ENCODE measurements at places on chromosomes 2 and 18. TPM values are rescaled to one million over a fixed set of nuclear protein-coding genes. Genes with fewer than 3 reads are reported as not detected.

DNA sequence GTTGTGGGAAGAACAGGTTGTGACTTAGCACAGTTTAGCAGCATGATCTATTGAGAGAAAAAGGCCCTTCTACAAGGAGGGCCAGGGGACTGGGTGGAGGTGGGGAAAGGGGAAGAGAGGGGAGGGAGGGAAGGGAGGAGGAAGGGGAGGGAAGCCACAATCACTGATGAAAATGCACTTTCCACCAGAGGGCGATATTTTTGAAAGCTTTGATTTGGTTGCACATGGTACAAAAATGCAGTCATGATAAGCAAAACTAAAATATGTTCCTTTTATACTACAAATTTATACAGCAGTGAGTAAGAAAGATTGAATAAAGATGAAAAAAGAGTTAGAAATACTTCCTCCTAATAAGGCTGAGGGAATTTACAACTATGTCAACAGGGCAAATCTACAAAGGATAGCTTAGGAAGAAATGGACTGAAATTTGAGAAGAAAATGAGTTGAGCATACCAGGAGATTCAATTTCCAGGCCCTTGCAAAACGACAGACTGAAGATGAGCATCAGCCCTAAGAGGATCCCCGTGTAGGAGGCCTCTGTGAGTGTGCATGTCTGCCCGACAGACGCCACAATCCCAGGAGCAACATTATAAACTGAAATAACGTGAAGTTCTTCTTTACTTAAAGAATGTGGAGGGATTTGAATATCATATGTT, 17.2 kb downstream of the SH3YL1 start:
- peak overlapping the region; percentile 81 for H3K27ac ChIP-seq
- H3K36me3 ChIP-seq: peaks cover 42% of the 10 kb centered on the region
- H3K4me1 ChIP-seq: peaks cover 14% of the 10 kb centered on the region
- H3K4me3 ChIP-seq: no peak overlapping the region
- DNase-seq: no peak
- H3K27me3 ChIP-seq: no peaks in the 10 kb centered on the region

- peaks cover 10% of the 10 kb centered on the region for H3K4me1 ChIP-seq
- H3K27me3 ChIP-seq: no peaks in the 10 kb centered on the region
- H3K36me3 ChIP-seq: peaks cover 8% of the 10 kb centered on the region
- no peak for DNase-seq
- H3K4me3 ChIP-seq: no peak overlapping the region
These were observed 81.7 kb downstream of the MGAT5 start for GRCh38 chr2:134335601-134336000.

GRCh38 chr18:79936641-79937040, 14.8 kb downstream of the SLC66A2 start:
- no peaks in the 10 kb centered on the region for H3K4me1 ChIP-seq
- peaks cover 84% of the 10 kb centered on the region for H3K36me3 ChIP-seq
- H3K27ac ChIP-seq: no peak overlapping the region
- H3K4me3 ChIP-seq: no peak overlapping the region
- no peak for DNase-seq

Gene SLC19A3
- total RNA-seq: 11.4 TPM

DNA sequence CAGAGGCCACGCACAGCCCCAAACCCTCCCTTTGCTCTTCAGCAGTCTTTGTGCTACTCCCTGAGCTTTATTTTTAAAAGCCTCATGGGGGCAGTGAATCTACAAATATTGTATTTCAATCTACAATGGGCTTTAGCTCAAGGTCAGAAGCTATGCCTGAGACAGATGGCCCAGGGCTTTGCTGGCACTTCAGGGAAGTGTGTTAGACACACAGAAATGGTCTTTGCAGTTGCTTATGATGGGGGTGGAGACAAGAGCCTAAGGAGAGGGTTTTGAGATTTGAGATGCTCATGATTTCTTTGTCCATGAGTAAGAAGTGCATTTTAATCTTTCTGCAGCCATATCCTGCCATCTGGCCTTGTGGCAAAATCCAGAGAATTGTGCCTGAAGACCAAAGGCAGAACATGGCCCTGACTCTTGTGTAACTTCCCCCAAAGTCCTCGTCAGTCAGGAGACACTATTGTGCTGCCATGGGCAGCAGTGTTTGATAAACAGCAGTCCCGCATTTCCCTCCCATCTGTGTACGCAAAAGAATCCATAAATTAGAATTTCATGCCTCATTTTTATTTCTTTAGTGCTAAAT, 92.6 kb downstream of the VAPA start:
- peak overlapping the region; percentile 43 for H3K27ac ChIP-seq
- no peaks in the 10 kb centered on the region for H3K27me3 ChIP-seq
- no peaks in the 10 kb centered on the region for H3K36me3 ChIP-seq
- no peak overlapping the region for H3K4me3 ChIP-seq
- peaks cover 31% of the 10 kb centered on the region for H3K4me1 ChIP-seq

GRCh38 chr2:237120916-237121315, 35.2 kb downstream of the COPS8 start:
- no peaks in the 10 kb centered on the region for H3K27me3 ChIP-seq
- no peak overlapping the region for H3K4me3 ChIP-seq
- no peaks in the 10 kb centered on the region for H3K36me3 ChIP-seq
- peaks cover 27% of the 10 kb centered on the region for H3K4me1 ChIP-seq
- DNase-seq: no peak
- H3K27ac ChIP-seq: no peak overlapping the region

- H3K4me3 ChIP-seq: no peak overlapping the region
- H3K27me3 ChIP-seq: no peaks in the 10 kb centered on the region
- no peaks in the 10 kb centered on the region for H3K36me3 ChIP-seq
- peaks cover 64% of the 10 kb centered on the region for H3K4me1 ChIP-seq
- H3K27ac ChIP-seq: peak overlapping the region; percentile 86
- DNase-seq: no peak
These were observed 50.5 kb upstream of the LGALSL start for GRCh38 chr2:64403426-64403825.

- H3K27ac ChIP-seq: no peak overlapping the region
- H3K27me3 ChIP-seq: peaks cover 23% of the 10 kb centered on the region
- no peak for DNase-seq
- H3K36me3 ChIP-seq: no peaks in the 10 kb centered on the region
- H3K4me3 ChIP-seq: no peak overlapping the region
- H3K4me1 ChIP-seq: peaks cover 50% of the 10 kb centered on the region
These were observed 250.4 kb upstream of the SIX2 start for GRCh38 chr2:45259547-45260160.

Gene STAT4
- total RNA-seq: 2.4 TPM

- no peak for DNase-seq
- no peak overlapping the region for H3K4me3 ChIP-seq
- no peaks in the 10 kb centered on the region for H3K36me3 ChIP-seq
These were observed 188.8 kb upstream of the EPC2 start for GRCh38 chr2:148455791-148456190.

Gene DSG3
- 0.09 TPM for total RNA-seq

- no peak overlapping the region for H3K27ac ChIP-seq
- H3K4me1 ChIP-seq: peaks cover 5% of the 10 kb centered on the region
- peaks cover 14% of the 10 kb centered on the region for H3K36me3 ChIP-seq
- H3K4me3 ChIP-seq: no peak overlapping the region
These were observed 6.5 kb upstream of the GPR35 start for GRCh38 chr2:240618776-240619175.

GRCh38 chr2:27370816-27371620, 602 bp downstream of the SNX17 start:
- DNase-seq: no peak
- H3K36me3 ChIP-seq: peaks cover 28% of the 10 kb centered on the region
- peak overlapping the region; percentile 99 for H3K27ac ChIP-seq
- peak overlapping the region; percentile 99 for H3K4me3 ChIP-seq

Gene NGEF
- total RNA-seq: 1.3 TPM

DNA sequence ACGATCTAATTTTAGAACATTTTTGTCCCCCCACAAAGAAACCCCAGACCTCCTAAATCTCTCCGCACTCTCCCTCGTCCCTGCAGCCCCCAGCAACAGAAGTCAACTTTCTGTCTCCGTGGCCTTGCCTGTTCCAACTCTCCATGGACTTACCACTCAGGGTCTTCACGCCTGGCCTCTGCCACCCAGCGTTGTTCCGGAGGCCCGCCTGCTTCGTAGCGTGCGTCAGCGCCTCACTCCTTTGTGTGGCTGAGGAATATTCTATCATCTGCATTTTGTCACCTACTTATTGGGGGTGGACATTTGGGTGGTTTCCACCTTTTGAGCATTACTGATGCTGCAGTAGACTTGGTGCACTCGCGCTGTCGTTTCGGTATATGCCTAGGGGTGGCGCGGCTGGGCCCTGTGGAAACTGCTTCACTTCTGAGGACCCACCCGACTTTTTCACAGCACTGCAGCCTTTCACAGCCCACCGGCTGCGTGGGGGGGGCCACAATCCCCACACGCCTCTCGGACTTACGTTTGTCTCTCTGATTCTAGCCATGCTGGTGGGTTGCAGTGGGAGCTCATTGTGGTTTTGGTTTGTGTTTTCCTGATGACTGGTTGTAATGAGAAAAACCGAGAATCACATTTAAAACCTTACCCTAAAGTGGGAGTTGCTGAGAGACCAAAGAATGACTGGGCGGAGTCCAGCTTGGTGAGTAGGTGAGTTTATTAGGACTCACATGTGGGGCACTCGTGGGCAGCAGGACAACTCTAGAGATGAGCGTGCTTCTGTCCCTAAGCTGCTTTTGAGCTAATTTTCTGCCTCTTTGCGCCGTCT, 1.4 kb upstream of the HSBP1L1 start:
- H3K27me3 ChIP-seq: no peaks in the 10 kb centered on the region
- no peak for DNase-seq
- H3K27ac ChIP-seq: peak overlapping the region; percentile 90
- H3K36me3 ChIP-seq: peaks cover 9% of the 10 kb centered on the region
- peak overlapping the region; percentile 41 for H3K4me3 ChIP-seq

DNA sequence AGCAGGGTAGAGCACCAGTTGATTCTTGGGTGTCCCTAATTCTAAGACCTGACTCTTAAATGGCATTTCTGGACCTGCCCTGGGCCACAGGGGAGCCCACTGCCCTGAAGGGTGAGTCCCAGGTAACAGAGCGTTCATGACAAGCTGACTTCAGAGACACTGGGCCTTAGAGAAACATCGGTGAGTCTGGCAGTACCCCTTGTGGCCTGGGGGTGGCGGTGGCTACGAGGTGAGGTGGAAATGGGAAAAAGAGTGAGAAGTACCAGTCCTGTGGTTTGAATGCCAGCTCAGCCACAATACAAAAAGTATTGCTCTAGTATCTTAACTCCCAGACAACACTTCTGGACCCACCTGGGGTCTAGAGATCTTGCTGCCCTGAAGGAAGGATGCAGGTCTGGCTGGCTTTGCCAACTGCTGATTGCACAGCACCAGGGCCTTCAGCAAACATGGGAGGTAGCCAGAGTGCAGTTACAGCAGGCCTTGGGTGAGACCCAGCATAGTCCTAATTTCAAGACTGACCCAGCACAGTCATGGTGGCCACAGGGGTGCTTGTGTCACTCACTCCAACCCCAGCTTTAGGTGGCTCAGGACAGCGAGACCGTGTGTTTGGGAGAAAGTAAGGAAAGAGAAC, 44.5 kb downstream of the USP34 start:
- no peaks in the 10 kb centered on the region for H3K27me3 ChIP-seq
- DNase-seq: no peak
- peaks cover 7% of the 10 kb centered on the region for H3K4me1 ChIP-seq
- H3K36me3 ChIP-seq: peaks cover 10% of the 10 kb centered on the region
- H3K4me3 ChIP-seq: no peak overlapping the region

Gene ALK
- 0.09 TPM for total RNA-seq

- no peaks in the 10 kb centered on the region for H3K36me3 ChIP-seq
- peaks cover 47% of the 10 kb centered on the region for H3K4me1 ChIP-seq
- DNase-seq: peak; percentile 41
These were observed 54.8 kb upstream of the CCDC178 start for GRCh38 chr18:33495278-33495677.

DNA sequence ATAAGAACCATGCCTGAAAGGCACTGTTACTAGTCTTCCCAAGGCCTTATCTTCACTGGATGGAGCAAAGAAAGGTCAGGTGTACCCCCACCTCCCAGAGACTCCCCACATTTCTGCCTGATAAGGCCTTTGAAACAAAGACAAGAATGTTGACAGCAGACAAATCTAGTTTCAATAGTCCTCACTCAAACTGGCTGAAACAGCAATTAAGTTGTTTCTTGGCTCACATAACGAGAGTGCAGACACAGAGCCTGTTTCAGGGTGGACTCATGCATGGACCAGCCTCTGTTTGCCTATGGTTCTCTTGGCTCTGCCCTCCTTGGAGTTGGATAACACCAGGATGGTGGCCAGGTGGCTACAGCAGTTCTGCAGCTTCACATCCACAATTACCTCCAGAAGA, 7.5 kb upstream of the CFAP221 start:
- H3K4me3 ChIP-seq: no peak overlapping the region
- DNase-seq: no peak
- H3K27me3 ChIP-seq: peaks cover 2% of the 10 kb centered on the region
- peaks cover 2% of the 10 kb centered on the region for H3K36me3 ChIP-seq
- no peak overlapping the region for H3K27ac ChIP-seq
- H3K4me1 ChIP-seq: no peaks in the 10 kb centered on the region

DNA sequence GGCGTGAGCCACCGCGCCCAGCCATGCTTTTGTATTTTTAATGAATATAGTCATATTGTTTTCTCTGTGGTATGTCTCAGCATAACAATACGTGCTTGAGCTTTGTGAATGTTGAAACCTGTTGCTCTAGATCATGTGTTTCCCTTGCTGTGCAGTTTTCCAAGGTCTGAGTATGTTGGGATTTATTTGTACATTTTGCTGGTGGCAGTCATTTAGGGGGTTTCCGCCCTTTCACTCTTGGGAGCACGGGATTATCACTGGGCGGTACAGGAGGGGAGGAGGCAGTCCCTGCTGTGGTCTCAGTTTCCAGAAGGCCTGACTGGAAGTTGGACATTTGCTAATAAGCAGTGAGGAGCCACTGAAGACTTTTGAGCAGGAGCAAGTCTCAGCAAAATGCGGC, 24.9 kb upstream of the CATIP start:
- H3K4me3 ChIP-seq: no peak overlapping the region
- H3K4me1 ChIP-seq: peaks cover 44% of the 10 kb centered on the region
- H3K36me3 ChIP-seq: peaks cover 6% of the 10 kb centered on the region
- peak overlapping the region; percentile 32 for H3K27ac ChIP-seq
- no peak for DNase-seq
- no peaks in the 10 kb centered on the region for H3K27me3 ChIP-seq

DNA sequence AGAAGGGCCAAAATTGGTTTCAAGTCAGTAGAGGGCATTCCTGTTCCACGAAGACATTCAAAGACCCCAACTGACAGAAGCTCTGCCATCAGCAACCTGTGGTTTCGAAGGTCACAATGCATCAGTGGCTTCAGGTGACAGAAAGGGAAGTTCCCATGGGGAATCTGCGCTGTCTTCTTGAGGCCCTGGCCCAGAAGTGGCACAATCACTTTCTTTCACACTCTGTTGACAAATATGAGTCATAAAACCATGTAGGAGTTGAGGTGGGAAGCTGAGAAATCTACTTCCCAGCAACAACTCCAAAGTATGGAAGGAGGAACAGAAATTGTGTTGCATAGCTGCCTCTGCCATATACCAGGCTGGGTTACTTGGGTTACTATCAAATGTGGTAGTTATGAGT, 621.1 kb upstream of the FANCL start:
- no peaks in the 10 kb centered on the region for H3K27me3 ChIP-seq
- H3K4me3 ChIP-seq: no peak overlapping the region
- no peak for DNase-seq
- no peaks in the 10 kb centered on the region for H3K4me1 ChIP-seq
- H3K27ac ChIP-seq: no peak overlapping the region
- peaks cover 3% of the 10 kb centered on the region for H3K36me3 ChIP-seq

DNA sequence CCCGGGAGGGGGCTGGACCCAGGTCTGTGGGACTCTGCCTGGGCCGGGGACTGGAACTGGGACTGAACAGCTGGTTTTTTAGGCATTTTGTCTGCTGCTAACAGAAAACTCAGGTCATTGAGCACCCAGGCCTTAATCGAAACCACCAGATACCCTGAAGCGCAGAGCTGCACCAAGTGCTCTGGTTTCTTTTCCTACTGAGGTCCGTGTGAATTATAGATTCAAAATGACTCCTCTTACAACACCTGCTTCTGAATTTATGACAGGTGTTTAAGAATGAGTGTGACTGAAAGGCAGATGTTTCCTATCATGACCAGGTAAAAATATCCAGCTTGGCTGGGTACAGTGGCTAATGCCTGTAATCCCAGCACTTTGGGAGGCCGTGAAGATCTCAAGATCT, 47.8 kb downstream of the TRAPPC12 start:
- H3K36me3 ChIP-seq: peaks cover 56% of the 10 kb centered on the region
- H3K27ac ChIP-seq: no peak overlapping the region
- H3K4me1 ChIP-seq: peaks cover 5% of the 10 kb centered on the region

Data from mesothelial cell of epicardium (in vitro differentiated cells).